ENCODE measurements at places on chromosomes 7 and 10. TPM values are rescaled to one million over a fixed set of nuclear protein-coding genes. Genes with fewer than 3 reads are reported as not detected.

DNA sequence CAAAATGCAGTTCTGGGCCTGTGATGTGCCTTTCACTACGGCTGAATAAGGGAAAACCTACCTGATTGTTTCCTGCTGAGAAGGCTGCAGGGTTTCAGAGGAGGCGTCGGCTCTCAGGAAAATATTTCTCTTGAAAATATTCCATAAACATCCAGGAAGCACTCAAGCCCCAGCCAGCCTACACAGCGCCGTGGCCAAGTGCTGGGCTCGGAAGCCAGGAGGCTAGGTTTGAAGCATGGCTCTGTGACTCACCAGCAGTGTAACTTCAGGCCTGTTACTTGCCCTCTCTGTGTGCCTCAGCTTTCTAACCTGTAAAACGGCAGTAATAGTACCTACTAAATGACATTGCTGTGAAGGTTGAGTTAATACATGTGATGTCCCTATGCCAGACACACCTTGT lies 399.1 kb downstream of the GATA3 start:
- no peak overlapping the region for H3K4me3 ChIP-seq
- H3K36me3 ChIP-seq, result no peaks in the 10 kb centered on the region
- no peak for DNase-seq
- H3K27ac ChIP-seq, result no peak overlapping the region
- H3K4me1 ChIP-seq, result peaks cover 1% of the 10 kb centered on the region

DNA sequence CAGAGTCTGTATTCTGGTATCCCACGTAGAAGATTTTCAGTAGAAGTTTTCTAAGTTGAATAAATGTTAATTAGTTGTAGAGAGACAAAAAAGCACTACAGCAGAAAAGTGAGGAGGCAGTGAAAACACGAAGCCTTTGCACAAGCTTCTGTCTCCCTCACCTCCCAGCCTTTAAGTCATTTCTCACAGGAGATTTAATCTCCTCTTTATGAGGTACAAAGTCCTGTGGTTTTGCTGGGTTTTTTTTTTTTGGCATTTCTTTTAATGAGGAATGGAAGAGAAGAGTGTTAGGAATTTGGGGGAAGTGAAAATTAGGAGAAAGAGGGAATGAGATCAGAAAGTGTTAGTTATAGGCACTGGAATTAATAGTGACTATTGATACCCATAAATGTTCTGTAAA lies 21.5 kb downstream of the SPAG6 start:
- peak overlapping the region; percentile 54 for H3K27ac ChIP-seq
- peaks cover 2% of the 10 kb centered on the region for H3K27me3 ChIP-seq
- H3K36me3 ChIP-seq, result peaks cover 11% of the 10 kb centered on the region
- peak overlapping the region; percentile 41 for H3K4me3 ChIP-seq
- H3K4me1 ChIP-seq, result peaks cover 24% of the 10 kb centered on the region

DNA sequence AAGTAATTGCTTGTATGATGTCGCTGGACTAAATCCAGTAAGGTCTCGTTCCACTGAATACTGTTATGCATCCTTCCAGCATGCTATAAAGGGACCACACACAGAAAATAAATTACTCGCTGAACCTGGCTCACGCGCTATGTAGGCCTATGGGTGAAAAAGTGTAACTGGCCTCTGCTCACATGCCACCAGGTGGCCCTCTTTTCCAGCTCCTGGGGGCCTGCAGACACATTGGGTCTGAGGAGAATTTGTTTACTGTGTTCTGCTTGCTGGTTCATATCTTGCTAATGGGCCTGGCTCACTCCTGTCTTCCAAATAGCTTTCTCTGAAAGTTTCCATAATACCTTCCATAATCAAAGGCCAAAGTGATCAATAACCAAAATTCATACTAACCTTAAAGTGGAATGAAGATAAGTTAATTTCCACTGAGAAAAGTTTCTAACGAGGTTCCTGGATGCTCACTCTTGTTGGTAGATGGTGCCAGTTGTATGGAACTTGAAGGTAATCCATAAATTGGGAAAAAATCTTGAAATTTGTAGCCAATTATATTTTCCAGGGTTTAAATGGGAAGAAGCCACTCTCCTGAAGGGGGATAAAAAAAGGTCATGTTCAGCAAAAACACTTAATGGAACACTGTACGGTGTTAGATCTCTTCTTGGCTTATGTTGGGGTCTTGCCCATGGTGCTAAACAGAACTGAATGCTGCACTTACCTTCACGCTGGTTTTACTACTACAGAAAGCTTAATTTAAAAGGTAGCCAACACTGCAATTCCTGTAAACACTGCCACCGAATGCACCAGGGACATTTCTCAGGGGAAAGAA lies 27.0 kb upstream of the ZPBP start:
- peaks cover 2% of the 10 kb centered on the region for H3K36me3 ChIP-seq
- no peak overlapping the region for H3K4me3 ChIP-seq
- peak; percentile 38 for DNase-seq
- no peak overlapping the region for H3K27ac ChIP-seq
- peaks cover 23% of the 10 kb centered on the region for H3K27me3 ChIP-seq

- H3K27me3 ChIP-seq, result no peaks in the 10 kb centered on the region
- no peaks in the 10 kb centered on the region for H3K4me1 ChIP-seq
- no peak overlapping the region for H3K4me3 ChIP-seq
Observed at GRCh38 chr7:122726881-122727280, 24.2 kb upstream of the RNF148 start.

- H3K36me3 ChIP-seq, result no peaks in the 10 kb centered on the region
- H3K27me3 ChIP-seq, result no peaks in the 10 kb centered on the region
- no peaks in the 10 kb centered on the region for H3K4me1 ChIP-seq
- no peak overlapping the region for H3K4me3 ChIP-seq
- H3K27ac ChIP-seq, result no peak overlapping the region
- no peak for DNase-seq
Observed at GRCh38 chr10:130652544-130652943, 516.4 kb downstream of the GLRX3 start.

- no peak overlapping the region for H3K27ac ChIP-seq
- H3K4me3 ChIP-seq, result no peak overlapping the region
- H3K36me3 ChIP-seq, result no peaks in the 10 kb centered on the region
- no peak for DNase-seq
- H3K4me1 ChIP-seq, result no peaks in the 10 kb centered on the region
Observed at GRCh38 chr7:69768986-69769595, 170.8 kb downstream of the AUTS2 start.

- no peaks in the 10 kb centered on the region for H3K36me3 ChIP-seq
- DNase-seq, result no peak
- H3K4me1 ChIP-seq, result no peaks in the 10 kb centered on the region
- H3K27ac ChIP-seq, result no peak overlapping the region
Observed at GRCh38 chr7:29574659-29575058, 11.0 kb downstream of the PRR15 start.

DNA sequence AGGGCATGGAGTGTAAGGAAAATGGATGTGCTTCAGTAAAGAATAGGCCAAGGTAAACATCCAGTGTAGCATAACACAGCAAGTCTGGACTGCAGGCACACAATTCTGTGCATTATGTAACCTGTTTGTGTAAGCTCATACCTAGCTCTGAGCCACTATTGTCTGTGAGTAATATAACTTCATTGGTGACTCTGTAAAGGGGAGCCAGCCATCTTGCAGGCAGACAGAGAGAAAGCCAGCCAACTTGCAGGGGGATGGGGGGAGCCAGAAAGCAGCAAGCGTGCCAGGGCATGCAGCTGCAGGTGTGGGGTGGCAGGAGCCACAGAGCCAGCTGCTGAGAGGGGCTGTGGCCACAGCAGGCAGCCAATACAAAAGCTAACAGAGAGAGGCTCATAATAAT lies 449.2 kb downstream of the IPMK start:
- no peak overlapping the region for H3K4me3 ChIP-seq
- no peak overlapping the region for H3K27ac ChIP-seq
- no peaks in the 10 kb centered on the region for H3K36me3 ChIP-seq
- no peak for DNase-seq
- no peaks in the 10 kb centered on the region for H3K4me1 ChIP-seq
- H3K27me3 ChIP-seq, result no peaks in the 10 kb centered on the region

Gene C10orf95
- 0.54 TPM for total RNA-seq

Gene GRM3
- not detected for total RNA-seq

Gene OR2A12
- total RNA-seq, result not detected

Gene COL28A1
- total RNA-seq, result not detected
